ENCODE measurements at places on chromosomes 1 and 21.

DNA sequence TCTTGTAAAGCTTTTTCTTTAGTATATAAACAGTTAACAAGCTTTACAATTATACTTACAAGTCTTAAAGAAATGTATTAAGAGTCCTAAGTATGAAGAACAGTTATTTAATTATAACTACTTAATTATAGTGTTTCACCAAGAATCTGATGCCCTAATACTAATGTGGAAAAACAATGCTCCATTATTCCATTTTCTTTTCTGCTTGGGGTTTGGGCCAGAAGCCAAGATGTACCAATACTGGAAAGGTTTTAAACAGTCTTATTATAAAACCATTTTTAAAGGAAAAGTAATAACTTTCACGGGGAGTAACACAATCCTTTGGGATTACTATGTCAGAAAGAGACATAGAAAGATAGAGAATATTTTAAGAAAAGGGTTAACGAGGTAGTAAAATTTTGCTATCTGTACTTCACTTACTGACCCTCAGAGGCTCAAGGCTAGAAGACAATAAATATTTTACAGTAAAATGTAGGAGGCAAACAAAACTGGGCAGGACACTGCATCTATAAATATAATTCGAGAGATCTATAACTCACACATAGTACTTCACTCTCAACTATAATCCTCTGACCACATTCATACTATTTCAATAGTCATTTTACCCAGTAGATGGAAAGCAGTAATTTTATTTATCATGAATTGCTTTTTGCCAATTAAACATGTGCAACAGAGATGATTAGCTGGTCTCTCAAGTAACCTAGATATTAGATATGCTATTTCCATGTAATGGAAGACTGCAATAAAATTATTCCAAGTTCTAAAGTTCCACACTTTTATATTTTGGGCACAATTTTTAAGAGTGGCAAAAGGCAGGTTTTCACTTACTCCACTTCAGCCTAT lies 63.9 kb downstream of the LTN1 start:
- no peak for DNase-seq

DNA sequence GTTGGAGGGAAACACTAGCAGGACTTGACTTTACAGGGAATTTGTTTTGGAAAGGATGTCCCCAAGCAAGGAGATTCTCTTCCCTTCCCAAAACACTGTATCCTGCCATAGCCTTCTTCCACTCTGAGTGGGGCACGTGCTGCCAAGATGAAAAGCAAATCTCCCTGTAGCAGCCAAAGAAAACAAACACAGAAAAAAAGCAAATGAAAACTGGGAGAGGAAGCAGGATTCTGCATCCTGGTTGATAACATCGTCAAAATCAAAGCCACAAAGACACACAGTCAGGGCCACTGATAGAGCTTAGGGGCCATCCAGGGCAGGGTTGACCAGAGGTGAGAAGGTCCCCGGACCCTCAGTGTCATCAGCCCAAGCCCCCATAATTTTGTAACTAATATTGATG lies 16.0 kb upstream of the MTARC2 start:
- DNase-seq, result no peak

DNA sequence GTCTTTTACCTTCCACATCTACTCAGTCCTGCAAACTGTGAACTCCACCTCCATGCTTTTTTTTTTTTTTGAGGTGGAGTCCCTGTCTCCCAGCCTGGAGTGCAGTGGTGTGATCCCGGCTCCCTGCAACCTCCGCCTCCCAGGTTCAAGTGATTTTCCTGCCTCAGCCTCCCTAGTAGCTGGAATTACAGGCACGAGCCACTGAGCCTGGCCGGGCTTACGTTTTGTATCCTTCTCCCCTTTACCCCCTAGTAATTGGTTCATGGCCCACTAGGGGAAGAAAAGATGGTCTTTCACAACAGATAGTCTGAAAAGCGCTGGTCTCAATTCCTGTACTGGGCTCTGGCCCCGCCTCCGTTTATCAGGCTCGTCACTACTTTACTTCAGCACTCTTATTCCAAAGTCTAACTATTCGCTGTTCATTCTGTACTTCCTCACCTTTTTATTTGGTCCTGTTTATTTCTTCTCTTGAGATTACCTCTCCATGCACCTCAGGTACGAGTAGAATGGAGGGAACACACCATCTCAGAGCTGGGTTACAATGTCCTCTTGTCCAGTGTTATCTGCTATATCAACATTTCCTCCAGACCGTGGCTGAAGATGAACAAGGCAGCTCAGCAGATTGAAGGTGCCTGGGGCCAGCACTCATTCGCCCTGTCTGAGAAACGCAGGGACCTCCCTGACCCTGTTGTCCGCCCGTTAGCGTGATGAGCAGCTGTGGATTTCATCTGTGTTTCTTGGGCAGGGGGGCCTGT lies 16.2 kb downstream of the CNST start:
- DNase-seq, result no peak

DNA sequence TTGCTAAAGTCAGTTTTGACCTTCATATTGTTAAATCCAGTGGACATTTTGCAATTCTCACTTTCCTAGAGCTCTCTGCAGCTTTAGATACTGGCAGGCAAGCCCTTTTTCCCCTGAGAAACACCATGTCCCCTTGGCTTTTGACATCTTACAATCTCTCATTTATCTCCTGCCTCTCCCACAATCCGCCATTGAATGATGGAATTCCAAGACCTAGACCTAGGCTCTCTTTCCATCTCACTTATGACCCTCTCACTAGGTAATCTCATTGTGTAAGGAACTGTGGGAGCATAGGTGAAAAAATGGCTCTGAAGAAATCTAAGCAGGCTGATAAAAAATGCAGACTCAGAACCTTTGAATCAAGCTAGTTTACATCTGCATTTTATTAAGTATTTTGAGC lies 2.0 kb downstream of the KYAT3 start:
- DNase-seq, result no peak

DNA sequence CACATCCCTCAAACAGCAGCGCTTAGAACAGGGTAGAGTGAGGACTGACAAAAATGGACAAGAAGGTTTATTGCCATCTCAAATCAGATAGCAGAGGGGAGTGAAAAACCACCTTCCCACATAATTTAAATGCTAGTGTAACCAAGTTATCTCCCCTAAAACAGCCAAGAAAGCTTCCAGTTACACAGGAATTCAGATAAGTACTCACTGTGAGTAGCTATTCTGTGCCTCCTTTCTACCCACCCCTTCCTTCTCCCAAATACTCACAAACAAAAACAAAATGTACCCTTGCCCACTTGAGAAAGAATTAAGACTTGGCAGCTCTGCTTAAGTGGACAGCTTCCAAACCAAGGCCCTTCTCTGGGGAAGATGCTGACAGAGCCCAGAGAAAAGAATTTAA lies 9.1 kb downstream of the OTUD7B start:
- no peak for DNase-seq

GRCh38 chr21:34935452-34935851 lies 113.7 kb downstream of the RUNX1 start:
- no peak for DNase-seq

- no peak for DNase-seq
Observed at GRCh38 chr1:180773210-180773865, 139.4 kb upstream of the KIAA1614 start.

GRCh38 chr1:58284225-58284510 lies 262.4 kb downstream of the OMA1 start:
- DNase-seq, result no peak

DNA sequence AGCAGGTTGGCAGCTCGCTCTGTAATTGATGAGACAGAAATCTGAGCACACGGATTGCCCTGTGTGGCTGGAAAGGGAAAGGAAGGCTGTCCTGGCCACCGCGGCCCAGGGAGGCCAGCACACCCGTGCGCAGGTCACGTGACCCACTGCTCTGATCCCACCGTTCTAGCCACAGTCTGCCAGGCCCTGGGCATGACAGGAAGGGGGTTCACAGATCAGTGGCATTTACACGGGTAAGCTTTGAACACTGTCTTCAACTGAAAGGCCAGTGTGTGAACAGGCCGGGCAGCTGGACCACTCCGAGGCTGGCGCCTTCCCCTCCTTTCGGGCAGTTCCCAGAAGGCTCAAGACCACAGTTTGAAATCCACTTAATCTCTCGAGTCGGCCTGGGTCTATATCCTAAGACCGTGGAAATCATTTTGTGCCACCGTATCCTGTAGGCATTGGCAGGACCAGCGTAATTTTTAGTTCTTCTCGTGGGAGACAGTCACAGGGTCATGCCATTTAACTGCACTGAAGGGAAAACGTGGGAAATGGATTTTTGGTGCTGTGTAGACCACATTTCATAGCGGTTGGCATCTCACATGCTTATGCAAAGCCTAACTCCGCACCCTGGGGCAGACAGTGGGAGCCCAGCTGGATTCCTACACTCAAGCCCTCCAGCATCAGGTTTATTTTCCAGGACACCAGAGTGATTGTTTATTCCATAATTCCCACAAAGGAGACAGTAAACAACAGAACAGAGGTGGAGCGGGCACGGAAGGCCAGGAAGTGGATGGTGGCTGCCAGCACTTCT lies 3.1 kb upstream of the ADARB1 start:
- DNase-seq, result no peak

DNA sequence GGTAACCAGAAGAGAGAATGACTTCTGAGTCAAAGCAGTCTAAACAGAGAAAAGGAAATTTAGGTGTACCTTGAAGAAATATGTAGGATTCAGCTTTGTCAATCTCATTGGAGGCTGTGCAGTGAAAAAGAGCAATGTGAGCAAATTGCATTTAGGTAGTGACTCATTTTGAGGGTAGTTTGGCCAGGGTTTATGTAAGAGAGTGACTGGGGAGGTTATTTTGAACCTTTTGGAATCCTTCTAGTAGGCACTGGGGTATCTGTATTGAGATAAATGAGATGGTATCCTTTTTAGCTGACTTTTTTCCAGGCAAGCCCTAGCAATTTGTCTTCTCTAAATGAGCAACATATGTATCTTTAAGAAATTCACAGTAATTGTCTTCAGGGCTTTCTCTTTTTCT lies 95.9 kb downstream of the DISP1 start:
- no peak for DNase-seq

- no peak for DNase-seq
Observed at GRCh38 chr1:23567996-23568607, 8.8 kb upstream of the ID3 start.

GRCh38 chr1:113677250-113678158 lies 81.8 kb downstream of the PHTF1 start:
- no peak for DNase-seq

GRCh38 chr21:25501996-25502665 lies 105.2 kb downstream of the MRPL39 start:
- DNase-seq, result peak; percentile 17

DNA sequence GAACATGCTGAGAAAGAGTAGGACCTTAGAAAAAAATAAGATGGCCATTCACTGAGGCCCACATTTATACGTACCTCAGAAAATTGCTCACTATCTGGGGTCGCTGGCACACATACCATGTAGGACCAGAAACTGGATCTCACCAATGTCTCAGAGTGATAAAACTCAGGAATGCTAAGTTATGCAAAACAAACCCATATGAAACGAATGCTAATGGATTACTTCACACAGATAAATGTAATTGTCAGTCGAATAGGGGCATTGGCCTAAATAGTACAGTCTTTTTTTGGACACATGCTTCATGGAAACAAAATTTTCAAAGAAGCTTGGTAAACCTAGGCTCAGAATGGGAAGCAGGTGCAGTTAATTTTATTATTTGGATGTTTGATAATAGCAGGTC lies 32.6 kb upstream of the RGS2 start:
- no peak for DNase-seq

DNA sequence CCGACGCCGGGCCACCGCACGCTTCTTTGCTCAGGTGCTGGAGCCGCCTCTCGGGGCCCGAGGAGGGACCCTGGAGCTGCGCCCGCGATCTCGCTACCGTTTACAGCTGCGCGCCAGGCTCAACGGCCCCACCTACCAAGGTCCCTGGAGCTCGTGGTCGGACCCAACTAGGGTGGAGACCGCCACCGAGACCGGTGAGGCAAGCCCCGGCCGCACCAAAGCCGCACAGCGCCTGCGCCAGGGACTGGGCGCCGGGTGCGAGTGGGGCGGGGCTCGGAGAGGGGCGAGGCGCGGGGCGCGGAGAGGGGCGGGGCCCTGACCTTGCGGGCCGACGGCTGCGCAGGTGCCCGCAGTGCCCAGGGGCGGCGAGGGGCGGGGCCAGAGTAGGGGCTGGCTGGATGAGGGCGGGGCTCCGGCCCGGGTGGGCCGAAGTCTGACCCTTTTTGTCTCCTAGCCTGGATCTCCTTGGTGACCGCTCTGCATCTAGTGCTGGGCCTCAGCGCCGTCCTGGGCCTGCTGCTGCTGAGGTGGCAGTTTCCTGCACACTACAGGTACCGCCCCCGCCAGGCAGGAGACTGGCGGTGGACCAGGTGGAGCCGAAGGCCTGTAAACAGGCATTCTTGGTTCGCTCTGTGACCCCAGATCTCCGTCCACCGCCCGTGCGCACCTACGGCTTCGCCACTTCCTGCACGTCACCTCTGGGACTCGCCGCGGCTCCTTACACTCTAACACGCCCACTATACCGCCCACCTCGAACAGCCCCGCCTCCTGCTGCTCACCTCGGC lies 9.8 kb upstream of the CDC20 start:
- DNase-seq, result no peak

GRCh38 chr1:207807690-207808321 lies 56.0 kb downstream of the CD46 start:
- no peak for DNase-seq

GRCh38 chr1:117359561-117360289 lies 7.5 kb upstream of the MAN1A2 start:
- no peak for DNase-seq

DNA sequence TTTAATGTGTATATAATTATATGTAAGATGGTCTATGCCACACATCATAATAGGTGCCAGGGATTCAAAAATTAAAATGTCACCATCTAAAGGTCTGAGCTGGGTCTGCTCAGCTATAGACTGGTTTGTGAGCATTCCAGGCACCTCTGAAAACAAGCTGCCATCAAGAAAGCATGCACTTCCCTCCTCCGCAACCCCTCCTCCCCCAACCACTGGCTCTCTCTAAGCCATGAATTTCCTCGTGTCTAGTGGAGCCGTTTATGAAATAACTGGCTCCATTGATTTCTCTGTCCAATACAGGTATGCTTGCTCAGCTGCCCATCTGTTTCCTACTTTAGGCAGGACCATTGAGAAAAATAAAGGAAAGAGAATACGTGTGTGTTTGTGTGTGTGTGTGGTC lies 522.6 kb upstream of the PLXNA2 start:
- DNase-seq, result no peak

GRCh38 chr1:34847094-34847493 lies 12.5 kb downstream of the SMIM12 start:
- no peak for DNase-seq

GRCh38 chr1:6485168-6486101 lies 6.0 kb downstream of the PLEKHG5 start:
- DNase-seq, result no peak

DNA sequence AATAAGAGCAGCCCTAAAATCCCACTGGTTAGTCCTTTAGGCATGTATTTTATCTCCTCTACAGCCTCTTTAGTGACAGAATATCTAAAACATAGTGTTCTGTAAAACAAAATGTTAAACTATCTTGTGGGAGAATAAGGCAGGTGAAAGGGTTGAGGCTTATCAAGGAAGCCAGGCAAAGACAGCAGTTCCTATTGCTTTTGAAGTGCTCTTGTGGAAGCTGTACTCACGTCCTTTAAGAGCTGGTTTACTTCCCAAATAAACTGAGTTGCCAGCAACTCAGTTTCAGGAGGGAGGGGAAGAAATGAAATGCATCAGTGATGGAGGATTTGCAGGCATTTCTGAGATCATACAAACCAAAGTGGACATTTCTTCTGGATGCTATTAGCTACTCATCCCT lies 529.6 kb upstream of the ZRANB2 start:
- DNase-seq, result no peak

Measured in stimulated activated CD4-positive, alpha-beta T cell treated with anti-CD3 and anti-CD28 coated beads, Interleukin-1b, Interleukin-23, amount 100 ng/mL, for 1 hour (primary cell).